ENCODE measurements at places on chromosomes 1 and 21.

GRCh38 chr1:89615676-89616598 lies 17.0 kb upstream of the LRRC8C start:
- DNase-seq = no peak

DNA sequence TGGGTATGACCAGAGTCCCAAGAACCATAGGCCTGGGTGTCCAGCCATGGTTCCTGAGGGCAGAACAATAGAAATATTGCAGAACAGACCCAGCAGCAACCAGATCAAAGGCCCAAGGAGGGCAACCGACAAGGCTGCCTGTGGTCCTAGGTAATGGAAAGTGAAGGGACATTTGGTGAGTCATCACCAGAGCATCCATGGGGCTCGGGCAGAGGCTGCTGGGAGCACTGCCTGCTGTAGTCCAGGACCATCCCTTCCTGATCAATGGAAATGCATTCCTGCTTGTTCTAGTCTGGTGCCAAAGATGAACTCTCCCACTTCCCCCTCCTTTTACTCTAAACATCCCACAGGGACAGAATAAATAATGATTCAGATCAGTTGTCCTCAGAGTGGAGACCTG lies 172.8 kb upstream of the CACNA1E start:
- DNase-seq = no peak

DNA sequence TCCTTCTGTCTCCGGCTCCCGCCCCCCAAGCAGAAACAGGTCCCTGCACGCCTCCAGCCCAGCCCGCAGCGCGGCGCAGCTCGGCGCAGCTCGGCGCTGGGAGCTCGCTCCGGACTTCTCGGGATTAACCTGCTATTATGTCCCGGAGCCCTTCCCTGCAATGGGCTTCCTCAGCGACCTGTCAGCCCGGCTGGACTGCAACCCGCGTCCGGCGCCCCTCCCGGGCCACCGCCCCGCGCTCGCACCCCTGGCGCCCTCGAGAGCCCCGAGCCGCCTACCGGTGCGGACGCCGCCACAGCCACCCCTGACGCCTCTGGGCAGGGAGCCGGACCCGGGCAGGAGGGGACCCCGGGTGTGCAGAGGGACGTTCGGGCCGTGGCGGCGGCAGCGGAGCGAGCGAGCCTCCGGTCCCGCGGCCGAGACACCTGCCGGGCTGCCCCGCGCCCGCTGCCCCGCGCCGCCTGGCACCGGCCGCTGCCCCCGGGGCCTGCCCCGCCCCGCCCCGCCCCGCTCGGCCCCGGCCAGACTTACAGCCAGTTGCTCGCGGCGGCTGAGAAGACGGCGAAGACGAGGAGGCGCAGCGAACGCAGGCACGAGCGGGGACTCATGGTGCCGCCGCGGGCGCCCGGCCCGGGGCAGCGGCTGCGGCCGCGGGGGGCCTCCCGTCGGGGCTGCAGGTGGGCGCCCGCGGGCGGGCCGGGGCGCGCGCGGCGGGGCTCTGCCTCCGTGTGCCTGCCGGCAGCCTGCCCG lies 407 bp downstream of the WNT4 start:
- peak; percentile 72 for DNase-seq

GRCh38 chr21:35953597-35953996 lies 106.7 kb downstream of the SETD4 start:
- no peak for DNase-seq

DNA sequence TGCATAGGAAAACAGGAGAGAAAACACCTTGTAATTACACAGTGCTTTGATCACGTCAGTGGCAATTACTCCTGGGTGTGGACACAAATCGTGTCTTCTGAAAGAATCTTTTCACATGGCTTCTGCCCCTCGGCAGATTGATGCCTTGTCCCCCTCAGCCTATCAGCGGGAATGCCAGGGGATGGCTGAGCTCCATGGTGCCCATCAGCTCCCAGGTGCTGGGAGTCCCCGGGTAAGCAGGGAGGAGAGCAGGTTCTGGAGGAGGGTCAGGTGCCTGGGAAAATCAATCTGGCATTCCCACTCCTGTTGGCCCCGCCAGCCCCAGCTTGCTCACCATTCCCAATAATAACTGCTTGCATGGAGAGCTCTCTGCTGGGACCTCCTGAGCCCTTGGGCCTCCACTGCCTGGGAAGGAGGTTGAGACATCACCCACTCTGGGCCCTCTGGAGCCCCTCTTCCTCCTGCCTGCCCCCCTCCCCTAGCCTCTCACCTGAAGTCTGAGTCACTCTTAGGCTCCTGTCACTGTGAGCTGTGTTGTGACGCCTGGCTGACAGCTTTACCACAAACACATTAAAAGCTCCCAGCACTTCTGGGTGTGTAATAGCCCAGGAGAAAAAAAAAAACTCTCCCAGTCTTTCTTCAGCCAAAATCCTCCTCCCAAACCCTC lies 4.9 kb downstream of the CAMK2N1 start:
- DNase-seq = no peak

GRCh38 chr1:23699280-23700179 lies 7.9 kb downstream of the RPL11 start:
- DNase-seq = no peak

DNA sequence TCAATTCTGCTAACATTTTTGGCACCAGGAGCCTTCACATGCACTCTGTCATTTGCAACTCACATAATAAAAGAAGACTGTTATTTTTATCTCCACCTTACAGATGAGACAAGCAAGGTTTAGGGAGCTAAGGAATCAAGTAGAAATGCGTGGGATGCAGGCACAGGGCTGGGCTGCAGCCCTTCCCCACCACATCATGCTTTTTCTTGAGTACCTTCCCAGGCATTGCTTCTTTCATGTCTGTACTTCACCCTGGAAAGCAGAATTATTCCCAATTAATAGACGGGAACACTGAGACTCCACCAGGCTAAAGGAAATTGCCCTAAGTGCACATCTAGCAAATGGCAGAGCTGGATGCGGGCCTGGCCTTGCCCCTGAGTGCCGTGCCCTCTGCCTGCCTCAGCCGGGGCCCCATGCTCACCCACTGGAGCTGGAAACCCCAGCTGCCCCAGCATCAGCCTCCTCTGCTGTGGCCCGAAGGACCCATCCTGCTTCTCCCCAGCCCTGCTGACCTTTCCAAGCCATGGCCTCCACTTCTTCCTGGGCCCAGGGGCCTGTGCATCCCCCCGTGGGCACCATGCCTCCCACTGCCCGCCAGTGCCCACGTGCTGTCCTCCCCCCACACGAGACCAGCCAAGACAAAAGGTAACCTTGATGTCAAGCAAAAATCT lies 257.5 kb downstream of the TOMM20 start:
- no peak for DNase-seq

GRCh38 chr1:2384941-2385481 lies 6.3 kb downstream of the MORN1 start:
- DNase-seq = no peak

- DNase-seq = peak; percentile 42
Observed at GRCh38 chr1:196951711-196952394, 8.3 kb downstream of the CFHR2 start.

- DNase-seq = no peak
Observed at GRCh38 chr1:87296206-87296605, 32.5 kb upstream of the LMO4 start.

DNA sequence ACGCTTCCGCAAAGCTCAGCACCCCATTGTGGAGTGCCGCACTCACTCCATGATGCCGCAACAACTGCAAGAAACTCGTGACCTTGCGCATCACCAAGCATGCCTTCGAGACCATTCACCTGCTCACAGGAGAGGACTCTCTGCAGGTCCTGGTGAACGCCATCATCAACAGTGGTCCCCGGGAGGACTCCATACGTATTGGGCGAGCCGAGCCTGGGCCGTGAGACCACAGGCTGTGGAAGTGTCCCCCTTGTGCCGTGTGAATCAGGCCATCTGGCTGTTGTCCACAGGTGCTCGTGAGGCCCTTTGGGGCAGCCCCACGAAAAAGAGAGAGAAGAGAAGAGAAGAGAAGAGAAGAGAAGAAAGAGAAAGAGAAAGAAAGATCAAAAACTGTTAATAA lies 23.2 kb downstream of the SPATA45 start:
- DNase-seq = no peak

GRCh38 chr1:188958461-188959115 lies 1519.1 kb downstream of the BRINP3 start:
- DNase-seq = no peak

- DNase-seq = no peak
Observed at GRCh38 chr1:234911787-234912186, 216.8 kb downstream of the TOMM20 start.

GRCh38 chr1:196209983-196210382 lies 398.3 kb downstream of the KCNT2 start:
- peak; percentile 17 for DNase-seq

DNA sequence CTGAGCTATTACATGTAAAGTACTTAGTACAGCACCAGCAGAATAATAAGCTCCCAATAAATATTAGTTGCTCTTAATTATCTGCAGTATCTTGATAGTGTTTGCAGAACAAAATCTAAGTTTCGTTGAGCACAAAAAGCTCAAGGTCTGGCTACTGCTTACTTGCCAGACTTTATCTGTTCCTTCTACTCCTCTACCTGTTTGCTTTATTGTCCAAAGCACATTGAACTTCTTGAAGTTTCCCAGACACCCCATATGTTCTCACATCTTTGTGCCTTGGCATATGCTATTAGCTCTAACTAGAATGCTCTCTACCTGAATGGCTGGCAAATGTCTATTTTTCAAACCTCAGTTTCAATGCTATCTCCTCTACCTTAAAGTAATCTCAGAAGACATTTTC lies 54.9 kb downstream of the LRRC40 start:
- DNase-seq = no peak

GRCh38 chr1:5509664-5510452 lies 482.4 kb downstream of the NPHP4 start:
- peak; percentile 93 for DNase-seq

- DNase-seq = peak; percentile 8
Observed at GRCh38 chr1:8554956-8555534, 237.1 kb downstream of the SLC45A1 start.

- no peak for DNase-seq
Observed at GRCh38 chr1:119862276-119862675, 34.0 kb downstream of the ADAM30 start.

DNA sequence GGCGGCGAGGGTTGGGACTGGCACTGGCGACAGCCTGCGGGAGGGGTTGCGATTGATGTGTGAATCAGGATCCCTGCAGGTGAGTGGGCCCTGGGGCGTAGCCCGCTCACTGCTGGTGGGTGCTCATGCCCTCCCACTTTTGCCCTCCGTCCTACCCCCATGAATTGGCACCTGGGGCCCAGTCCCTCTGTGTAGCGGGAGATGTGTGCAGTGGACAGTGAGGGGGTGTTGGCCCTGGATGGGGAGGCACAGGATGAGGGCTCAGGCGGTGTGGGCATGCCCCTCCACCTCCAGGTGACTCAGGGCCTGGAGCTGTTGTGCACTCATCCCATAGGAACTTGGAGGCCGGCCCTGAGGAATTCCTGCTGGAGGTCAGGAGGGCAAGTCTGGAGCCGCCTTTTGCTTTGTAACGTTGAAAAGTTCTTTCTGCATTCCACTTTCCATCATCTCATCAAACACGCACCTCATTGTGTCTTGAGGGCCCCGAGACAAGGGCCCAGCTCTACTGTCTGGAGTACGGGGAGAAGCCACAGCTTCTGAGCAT lies 3.0 kb downstream of the PEAR1 start:
- peak; percentile 95 for DNase-seq

DNA sequence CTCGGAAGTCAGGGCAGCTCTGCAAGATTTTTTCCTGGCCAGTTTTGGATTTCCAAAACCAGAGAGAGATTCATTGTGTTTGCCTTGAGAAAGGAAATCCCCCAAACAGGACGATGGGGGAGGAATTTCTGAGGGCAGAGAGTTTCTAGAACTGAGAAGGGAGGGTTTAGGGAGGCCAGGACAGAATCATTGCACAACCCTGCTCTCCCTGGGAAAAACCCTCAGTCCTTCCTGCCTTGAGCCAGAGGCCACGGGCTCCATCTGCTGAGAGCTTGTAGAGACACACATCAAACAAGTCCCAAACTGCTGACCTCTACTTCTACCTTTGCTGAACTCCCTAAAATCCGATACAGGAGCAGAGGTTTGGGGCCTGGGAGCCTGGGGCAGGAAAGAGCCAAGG lies 99.7 kb downstream of the NMNAT2 start:
- DNase-seq = peak; percentile 94

DNA sequence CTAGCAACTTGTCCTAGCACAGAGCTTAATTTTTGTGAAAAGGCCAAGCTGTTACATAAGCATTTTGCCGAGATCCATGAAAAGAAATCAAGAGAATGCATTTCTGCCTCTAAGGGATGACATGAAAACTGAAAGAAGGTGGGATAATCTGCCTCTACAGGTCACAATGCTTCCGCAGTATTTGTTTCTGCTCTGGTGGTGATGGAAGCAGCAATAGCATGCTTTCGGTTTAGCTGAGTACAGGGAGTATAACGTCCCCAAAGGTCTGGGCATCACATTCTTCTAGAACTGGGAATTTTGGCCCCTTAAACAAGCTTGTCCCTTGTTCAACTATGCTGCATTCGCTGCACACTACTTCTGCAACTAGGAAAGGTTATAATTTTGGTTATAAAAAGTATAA lies 14.4 kb upstream of the MAGI3 start:
- DNase-seq = no peak

- no peak for DNase-seq
Observed at GRCh38 chr1:79694241-79694640, 687.7 kb upstream of the ADGRL4 start.

GRCh38 chr1:97680894-97681293 lies 239.9 kb downstream of the DPYD start:
- DNase-seq = no peak

DNA sequence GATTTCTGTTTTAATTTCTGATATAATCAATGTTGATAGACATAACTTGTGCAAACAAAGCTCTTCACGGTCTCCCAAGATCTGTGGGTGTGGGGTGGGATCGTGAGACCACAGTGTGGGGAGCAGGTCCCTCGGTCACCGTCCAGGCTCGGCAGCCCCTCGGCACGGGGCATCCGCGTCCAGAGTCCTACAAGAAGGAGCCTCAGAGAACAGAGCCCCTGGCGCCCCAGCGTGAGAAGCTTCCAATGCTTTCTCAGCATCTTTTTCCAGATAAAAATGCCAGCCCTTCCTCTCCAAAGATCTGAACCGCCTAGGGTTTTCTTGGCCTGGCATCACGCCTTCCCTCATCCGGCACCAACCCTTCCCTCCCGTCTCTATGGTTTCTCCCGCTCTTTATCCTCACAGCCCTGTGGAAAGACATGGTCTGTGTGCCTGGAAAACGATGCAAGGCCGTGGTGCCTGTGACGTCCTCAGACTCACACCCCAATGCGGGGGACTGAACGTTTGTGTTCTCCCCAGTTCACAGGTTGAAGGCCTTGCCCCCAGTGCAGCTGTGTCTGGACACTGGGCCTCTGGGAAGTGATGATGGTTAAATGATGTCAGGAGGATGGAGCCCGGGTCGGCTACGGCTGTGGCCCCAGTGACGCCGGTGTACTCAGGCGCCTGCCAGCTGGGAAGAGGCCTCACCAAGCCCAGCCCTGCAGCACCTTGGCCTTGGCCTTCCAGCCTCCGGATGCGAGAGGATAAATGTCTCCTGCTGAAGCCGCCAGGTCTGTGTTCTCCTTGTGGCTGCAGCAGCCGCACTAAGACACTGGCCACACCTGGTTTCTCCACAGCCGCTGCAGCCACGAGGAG lies 45.9 kb upstream of the COL6A2 start:
- DNase-seq = no peak

DNA sequence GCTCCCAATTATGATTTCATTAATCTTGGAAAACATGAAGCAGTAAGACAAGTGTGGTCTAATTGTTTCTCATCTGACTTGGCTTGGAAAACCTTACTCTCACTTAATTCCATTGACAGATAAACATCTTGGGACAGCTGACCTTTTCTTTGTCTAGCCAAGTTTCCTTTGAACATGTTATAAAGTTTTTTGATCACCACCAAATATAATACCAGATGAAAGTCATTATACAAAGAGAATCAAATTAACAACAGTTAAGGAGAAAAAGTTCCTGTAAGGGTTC lies 50.2 kb downstream of the ALG14 start:
- no peak for DNase-seq

- DNase-seq = peak; percentile 58
Observed at GRCh38 chr1:183205196-183205781, 19.2 kb downstream of the LAMC2 start.

Data from GM03348 (cell line).